ENCODE measurements at places on chromosomes 7 and 10.

- DNase-seq: no peak
These were observed 29.8 kb downstream of the SNX10 start for GRCh38 chr7:26321435-26321834.

DNA sequence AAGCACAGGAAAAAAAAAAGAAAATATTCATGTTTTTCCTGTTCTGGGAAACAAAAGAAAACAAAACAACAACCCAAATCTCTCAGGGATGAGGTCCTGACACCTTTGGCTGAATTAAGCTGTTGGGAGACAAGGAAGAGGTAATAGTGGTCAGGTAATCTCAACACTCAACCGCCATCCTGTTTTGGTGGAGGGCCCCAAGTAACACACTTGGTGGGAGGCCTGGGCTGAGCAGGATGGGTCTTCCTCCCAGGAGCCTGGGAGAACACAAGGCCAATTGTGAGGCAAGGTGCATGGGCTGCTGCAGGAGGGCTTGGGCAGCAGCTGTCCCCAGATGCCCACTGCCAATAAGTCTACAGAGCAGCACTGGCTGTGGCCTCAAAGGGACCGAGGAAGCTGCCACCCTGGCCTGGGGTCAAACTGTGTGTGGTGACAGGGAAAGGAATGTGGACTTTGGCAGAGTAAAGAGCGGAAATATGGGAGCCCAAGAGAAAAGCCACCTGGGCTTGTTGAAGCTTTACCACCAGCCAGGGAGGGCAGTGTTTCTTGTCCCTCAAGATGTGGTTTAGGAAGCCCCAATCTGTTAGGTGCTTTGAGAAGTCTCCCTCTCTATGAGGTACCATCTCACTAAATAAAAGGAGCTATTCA is 93.5 kb upstream of the SLC25A13 start:
- DNase-seq: no peak

GRCh38 chr7:15607529-15608210 is 45.9 kb upstream of the AGMO start:
- DNase-seq: no peak

DNA sequence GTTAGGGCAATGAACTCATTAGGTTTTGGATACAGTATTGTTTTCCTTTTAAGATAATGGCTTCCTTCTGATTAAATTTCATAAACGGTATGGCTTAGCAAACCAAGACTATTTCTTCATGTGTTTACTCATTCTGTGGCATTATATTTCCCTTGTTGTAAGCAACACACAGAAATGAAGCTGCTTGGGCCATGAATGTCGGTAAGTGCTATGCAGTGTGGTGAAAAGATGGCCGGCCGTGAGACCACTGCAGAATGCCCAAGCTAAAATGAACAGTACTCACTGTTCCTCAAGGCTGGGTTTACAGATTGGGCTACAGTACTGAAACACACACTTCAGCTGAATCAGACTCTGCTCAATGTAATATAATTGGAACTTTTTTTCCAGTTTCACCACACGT is 8.1 kb downstream of the APBB1IP start:
- DNase-seq: no peak

DNA sequence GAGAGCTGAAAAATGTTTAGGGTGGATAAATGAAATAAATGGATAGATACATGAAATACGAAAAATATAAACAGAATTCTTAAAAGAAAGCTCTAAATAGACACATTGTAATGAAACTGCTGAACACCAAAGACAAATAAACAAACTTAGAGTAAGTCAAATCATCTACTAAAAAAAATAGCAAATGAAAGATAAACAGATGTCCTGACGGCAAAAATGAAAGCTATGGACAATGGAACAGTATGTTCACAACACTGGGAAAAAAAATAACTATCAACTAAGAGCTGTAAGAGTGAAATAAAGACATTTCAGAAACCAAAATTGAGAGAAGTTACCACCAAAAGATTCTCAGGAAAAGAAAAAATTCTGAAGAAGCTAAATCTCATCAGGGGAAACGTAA is 106.1 kb downstream of the SGMS1 start:
- no peak for DNase-seq

Data from activated T-cell treated with anti-CD3 and anti-CD28 coated beads, Interleukin-2, amount 50 U/mL, for 1 hour (primary cell).